ENCODE measurements at places on chromosomes 3 and 15. TPM values are rescaled to one million over a fixed set of nuclear protein-coding genes. Genes with fewer than 3 reads are reported as not detected.

The ASB14 gene
- not detected for total RNA-seq

The TMCO5A gene
- total RNA-seq = not detected

The NMNAT3 gene
- total RNA-seq = 1.1 TPM

The ZNF860 gene
- total RNA-seq = 0.85 TPM

The RAB5A gene
- total RNA-seq = 81.3 TPM

The HACL1 gene
- 25.0 TPM for total RNA-seq

The QARS1 gene
- 496 TPM for total RNA-seq

The CAMK2N2 gene
- 0.16 TPM for total RNA-seq

The PDIA3 gene
- total RNA-seq = 159 TPM

The APBA2 gene
- total RNA-seq = 8.7 TPM

The MB21D2 gene
- 11.8 TPM for total RNA-seq

The AGBL1 gene
- not detected for total RNA-seq

The AMT gene
- 1.9 TPM for total RNA-seq

The TEX55 gene
- total RNA-seq = not detected

The TPRA1 gene
- total RNA-seq = 31.8 TPM

The ROPN1 gene
- not detected for total RNA-seq

The CDCP1 gene
- 31.5 TPM for total RNA-seq

The FRMD5 gene
- 0.16 TPM for total RNA-seq

The GOLGA8H gene
- total RNA-seq = 0.65 TPM

The MEIS2 gene
- total RNA-seq = 80.2 TPM

The RNF13 gene
- total RNA-seq = 82.2 TPM

The GCSAM gene
- not detected for total RNA-seq

The ITIH1 gene
- total RNA-seq = not detected

The SOX14 gene
- total RNA-seq = not detected

The CFAP161 gene
- total RNA-seq = 0.32 TPM

The FGF7 gene
- 157 TPM for total RNA-seq

The LSAMP gene
- total RNA-seq = 0.12 TPM

Data from hair follicle dermal papilla cell (primary cell).